ENCODE measurements at places on chromosomes 12 and 14.

GRCh38 chr12:108840605-108841332 is 16.6 kb downstream of the SSH1 start:
- peak; percentile 52 for DNase-seq

DNA sequence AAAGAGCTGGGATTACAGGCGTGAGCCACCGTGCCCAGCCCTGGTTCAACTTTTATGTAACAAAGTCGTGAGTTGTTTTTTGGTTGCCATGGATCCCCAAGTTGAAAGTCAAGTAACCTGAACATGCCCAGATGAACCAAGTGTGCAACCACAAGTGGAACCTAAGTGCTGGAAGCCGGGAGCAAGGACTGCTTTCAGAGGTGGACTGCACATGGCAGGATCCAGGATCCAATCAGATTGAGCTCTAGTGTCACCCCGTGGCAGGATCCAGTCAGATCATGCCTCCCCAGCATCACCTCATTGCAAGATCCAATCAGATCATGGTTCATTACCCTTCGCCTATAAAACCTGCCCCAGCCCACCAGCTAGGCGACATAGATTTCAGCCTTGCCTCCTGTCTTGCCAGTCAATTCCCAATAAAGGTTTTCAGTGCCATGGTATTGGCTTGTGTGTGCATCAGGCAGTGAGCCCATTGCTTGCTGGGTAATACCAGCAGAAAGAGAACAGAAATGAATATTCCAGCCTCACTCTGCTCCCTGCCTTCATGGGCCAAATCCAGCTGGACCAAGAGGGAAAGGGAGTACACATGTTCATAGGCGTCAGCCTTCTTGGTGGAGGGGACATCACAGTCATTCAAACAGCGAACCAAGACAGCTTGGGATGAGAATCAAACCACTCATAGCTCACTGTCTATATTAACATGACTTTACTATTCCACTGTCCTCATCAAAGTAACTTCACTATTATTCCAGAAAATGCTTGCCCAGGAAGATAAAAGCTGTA is 43.6 kb upstream of the VASH1 start:
- DNase-seq = no peak

- DNase-seq = no peak
These were observed 86.3 kb upstream of the TBX3 start for GRCh38 chr12:114770323-114770722.

GRCh38 chr12:42761601-42762350 is 172.2 kb upstream of the PRICKLE1 start:
- DNase-seq = no peak

DNA sequence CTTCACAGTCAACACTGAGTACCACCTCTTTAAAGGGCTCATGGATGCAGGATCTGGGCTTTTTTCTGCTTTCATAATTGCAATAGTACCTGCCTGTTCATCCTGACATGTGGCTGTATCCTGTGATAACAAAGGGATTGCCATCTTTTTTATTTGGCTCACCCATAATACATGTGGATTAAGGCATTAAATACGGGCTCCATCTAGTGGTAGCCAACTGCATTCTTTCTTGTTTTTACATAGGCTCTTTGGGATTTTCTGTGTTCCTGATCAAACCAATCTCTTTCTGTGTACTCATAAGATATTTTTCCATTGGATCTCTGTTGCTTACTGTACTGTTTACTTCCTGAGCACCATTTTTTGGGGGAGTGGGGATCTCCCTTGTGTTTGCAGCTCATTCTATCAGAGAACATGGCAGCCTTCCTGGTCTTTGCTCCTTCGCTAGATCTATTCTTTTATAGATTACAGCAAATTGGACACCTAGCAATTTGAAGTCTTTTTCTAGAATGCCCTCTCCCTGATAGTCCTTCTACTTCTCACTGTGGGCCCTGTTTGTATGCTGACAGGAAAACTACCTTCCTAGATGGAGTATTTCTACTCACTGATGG is 723.4 kb upstream of the MDGA2 start:
- peak; percentile 35 for DNase-seq

DNA sequence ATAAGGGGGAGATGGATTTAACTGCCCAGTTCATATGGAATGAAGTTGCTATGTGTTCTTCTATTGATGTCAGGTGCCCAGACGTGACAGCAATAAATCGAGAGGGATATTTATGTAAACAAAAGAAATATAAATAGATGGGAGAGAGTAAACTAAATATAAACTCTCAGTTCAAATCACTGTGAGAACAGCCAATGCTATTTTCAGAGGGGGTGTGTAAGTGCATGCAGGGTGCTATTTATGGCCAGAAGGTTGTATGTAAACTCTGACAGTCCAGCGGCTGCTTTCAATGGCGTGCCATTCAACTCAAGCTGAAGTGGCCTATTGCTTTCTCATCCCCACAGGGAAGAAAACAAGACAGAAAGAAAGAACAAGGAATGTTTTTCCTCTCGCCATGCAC is 127.2 kb downstream of the KCNA5 start:
- DNase-seq = no peak

- DNase-seq = no peak
These were observed 383.8 kb downstream of the SNAPC1 start for GRCh38 chr14:62146030-62146429.

DNA sequence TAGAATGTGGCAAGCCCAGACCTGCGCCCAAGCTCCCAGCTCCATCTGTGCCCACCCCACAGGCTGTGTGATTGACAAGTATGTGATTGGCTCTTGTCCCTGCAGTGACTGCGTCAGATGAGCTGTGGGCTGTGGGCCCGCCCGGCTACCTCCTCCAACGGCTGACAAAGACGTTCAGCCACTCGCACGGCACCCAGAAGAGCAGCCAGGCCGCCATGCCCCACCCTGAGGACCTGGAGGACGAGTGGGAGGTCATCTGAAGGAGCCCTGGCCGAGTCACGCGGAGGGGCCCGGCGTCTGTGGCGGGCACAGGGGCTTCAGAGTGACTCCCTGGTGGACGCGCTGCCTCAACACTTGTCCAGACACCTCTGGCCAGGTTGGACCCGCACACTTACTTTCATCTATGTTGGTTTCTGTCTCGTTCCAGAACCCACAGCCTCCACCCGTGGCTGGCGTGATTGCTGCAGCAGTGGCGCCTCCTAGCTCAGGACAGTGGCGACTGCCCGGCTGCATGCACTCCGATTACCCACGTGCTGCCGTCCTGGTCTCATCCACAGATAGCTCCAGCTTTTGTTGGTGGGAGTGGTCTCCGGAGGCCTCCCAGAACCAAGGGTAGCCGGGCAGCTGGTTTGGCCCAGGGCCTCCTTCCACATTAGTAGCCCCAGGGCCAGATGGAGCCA is 11.4 kb downstream of the ANKRD9 start:
- DNase-seq = no peak

DNA sequence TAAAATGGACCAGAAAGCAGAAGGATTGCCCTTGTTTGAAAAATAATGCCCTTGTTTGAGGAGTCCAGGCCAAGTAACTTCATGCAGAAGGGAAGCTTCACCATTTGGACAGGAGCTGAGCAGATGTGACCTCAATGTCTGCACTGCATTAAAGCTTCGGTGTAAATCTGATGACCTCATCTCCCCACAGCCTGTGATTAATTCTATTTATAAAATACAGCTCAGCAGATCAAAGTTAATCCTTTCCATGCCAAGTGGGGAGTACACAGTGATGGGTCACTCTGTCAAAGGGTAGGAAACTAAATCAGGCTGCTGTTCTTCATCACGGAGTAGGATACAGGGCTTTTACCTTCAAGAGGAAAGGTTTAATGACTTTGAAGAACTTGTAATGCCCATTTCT is 533.7 kb downstream of the RPS29 start:
- no peak for DNase-seq

GRCh38 chr14:51079489-51079888 is 15.4 kb downstream of the TRIM9 start:
- DNase-seq = no peak

GRCh38 chr14:91331721-91332120 is 85.9 kb downstream of the CCDC88C start:
- DNase-seq = no peak

GRCh38 chr12:4663971-4664505 is 15.1 kb downstream of the NDUFA9 start:
- no peak for DNase-seq

DNA sequence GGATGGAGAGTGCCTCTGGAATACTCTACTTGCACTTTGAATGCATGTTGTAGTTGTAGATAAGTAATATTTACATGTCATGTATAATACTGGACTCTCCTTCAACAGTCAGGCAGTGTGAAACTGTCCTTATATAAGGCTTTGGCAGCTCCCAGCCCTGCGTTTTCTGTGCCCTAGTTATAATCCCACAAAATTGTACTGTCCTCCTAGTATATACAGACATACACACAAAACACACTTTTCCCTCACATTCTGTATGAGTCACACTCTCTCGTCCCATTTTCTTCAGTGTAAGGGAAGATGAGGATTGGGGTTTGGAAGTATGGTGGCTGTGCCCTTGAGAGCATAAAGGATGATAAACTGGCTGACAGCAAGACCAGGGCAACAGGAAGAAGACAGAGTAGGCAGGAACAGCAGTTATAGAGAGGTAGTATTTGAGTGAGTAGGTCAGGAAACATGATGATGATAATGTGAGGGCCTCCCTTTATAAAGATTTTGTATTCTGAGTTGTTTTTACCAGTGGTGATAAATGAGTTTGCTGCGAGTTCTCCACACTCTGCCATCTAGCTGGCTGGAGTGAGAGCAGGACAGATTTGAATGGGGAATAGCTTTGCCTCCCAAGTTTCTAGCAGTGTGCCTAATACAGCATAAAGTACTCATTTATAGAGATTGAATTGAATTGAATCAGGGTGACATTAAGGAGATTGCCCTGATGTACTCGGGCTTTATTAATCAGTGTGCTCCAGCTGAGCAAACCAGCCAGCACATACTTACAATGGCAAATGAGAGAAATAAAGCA is 5.0 kb downstream of the CREBL2 start:
- DNase-seq = no peak

DNA sequence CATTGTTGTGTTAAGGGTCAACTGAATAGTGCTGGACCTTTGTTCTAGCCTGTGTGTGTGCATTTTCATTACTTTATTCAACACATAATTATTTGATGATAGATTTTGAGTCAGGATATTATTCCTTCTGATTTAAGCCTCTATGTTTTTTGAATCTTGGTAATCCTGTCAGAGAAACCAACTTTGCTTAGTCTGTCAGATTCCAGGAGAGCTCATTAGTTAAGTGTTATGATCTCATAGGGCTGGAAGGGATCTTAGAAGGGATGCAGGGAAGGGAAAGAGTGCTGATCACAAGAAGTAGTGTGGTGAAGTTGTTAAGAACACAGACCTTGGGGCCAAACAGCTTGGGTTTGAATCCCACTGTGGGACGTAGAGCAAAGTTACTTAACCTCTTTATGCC is 52.9 kb downstream of the SCN8A start:
- no peak for DNase-seq

DNA sequence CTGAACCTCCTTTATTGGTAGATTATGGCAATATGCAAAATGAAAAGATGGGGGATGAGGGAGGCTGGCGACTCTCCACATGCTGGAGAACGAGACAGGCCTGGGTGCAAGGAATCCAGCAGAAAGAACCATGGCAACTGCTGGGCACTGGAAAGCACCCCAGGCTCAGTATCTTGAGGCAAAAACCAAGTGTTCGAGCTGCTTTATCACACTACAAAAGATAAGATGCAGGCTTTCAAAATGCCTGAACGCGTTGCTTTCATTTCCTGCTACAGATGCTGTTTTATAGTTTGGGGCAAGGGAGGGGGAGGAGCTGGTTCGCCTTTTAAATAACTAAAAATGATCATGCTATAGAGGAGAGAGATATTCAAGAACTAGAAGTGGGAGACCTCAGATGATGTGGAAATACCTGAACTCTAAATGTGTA is 38.9 kb downstream of the NIN start:
- DNase-seq = no peak

DNA sequence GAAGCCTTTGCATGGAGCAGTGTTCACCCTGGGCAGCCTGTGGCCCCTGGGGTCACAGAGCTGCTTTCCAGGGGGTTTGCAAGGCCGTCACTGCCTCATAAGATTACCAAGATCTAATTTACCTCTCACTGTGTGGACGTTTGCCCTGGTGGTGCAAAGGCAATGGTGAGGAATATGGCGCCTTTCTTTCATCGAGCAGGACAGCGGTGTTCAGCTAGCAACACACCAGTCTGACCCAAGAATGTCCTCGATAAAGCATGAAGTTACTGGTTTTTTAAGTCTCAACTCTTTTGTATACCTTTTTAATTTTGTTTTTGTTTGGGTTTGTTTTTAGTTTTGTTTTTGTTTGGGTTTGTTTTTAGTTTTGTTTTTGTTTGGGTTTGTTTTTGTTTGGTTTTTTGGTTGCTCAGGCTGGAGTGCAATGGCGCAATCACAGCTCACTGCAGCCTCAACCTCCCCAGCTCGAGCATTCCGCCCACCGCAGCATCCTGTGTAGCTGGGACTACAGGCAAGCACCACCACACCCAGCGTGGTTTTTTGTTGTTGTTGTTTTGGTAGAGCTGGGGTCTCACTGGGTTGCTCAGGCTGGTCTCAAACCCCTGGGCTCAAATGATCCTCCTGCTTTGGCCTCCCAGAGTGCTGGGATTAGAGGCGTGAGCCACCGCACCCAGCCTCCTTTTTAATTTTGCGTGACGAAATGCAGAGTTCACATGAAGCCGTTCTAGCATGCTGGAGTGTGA is 57.9 kb downstream of the PPP2R5C start:
- DNase-seq = no peak

GRCh38 chr14:51382506-51382905 is 142.5 kb downstream of the TMX1 start:
- DNase-seq = no peak

GRCh38 chr12:78586790-78587189 is 277.8 kb upstream of the SYT1 start:
- DNase-seq = no peak

DNA sequence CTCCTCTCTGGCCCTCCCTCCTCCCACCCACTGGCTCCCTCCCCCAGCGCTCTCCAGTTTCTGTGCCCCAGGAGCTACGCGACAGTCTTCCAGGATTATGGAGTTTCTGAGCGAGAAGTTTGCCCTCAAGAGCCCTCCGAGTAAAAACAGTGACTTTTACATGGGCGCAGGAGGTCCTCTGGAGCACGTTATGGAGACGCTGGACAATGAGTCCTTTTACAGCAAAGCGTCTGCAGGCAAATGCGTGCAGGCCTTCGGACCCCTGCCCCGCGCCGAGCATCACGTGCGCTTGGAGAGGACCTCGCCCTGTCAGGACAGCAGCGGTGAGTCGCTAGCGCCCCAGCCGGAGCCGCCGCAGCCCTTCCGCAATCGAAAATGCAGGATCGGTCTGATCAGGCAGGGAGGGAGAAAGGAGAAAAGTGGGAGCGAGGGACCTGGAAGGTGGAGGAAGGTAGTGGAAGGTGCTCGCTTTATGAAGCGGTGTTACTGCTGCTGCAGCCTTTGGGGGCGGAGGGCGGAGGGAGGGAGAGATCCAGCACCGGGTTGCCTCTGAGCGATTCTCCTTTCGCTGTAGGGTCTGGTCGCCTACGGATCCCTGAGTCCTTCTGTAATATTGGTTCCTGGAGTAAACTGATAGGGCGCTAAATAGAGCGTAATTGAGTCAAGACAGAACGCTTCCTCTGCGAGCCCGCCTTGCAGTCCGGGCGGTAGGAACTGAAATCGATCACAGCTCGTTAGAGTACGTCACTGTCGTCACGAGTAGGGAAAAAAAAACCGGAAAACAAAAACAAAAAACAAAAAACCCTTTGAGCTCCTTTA is at the start of gene ALX1:
ALX1 (plus strand) TSS at position 56 of the 819 bp plus-strand sequence; CDS start at position 98, 42 bp downstream.
- peak; percentile 60 for DNase-seq

All from SK-N-MC (cell line).